ENCODE measurements at places on chromosomes 16 and 17.

GRCh38 chr16:82432261-82432660 lies 194.5 kb upstream of the CDH13 start:
- no peak for DNase-seq

GRCh38 chr17:77117415-77117814 lies 23.4 kb upstream of the SEC14L1 start:
- no peak for DNase-seq

DNA sequence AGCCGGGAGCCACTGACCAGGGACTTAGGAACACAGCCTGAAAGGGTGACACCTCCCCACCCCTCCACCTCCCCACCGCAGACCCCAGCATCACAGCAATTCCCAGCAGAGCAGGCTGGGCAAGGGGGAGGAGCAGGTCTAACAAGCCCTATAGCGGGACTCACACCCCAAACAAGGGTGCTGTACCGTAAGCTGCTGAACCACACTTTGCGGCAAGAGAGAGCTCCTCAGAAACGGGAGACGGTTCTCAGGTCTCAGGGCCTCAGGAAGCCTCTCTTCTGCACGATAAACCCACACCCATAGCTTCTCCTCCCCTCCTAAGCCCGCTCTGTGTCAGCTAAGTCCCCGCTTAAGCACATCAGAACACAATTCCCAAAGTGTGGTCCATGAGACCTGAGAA lies 11.7 kb upstream of the COTL1 start:
- DNase-seq, result no peak

- DNase-seq, result no peak
Measured at GRCh38 chr17:45742251-45742650, 41.9 kb upstream of the CRHR1 start.

All from NCI-H1436 (cell line).